ENCODE measurements at places on chromosomes 5 and 9.

DNA sequence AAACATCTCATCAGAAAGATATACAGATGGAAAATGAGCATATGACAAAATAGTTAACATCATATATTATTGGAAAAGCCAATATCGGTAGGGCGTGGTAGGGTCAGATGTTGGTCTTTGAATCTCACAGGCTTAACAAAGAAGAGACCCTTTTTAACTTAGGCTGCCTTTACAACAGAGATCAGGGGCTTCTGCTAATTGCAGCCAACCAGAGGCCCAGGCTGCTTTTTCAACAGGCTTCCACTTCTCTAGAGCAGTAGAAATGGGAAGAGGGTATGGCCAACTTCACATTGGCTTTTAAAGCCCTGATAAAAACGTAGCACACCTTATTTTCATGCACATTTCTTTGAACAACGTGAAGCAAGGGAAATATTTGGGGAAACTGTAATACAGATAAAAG lies 764.3 kb upstream of the CTNND2 start:
- no peak for DNase-seq

DNA sequence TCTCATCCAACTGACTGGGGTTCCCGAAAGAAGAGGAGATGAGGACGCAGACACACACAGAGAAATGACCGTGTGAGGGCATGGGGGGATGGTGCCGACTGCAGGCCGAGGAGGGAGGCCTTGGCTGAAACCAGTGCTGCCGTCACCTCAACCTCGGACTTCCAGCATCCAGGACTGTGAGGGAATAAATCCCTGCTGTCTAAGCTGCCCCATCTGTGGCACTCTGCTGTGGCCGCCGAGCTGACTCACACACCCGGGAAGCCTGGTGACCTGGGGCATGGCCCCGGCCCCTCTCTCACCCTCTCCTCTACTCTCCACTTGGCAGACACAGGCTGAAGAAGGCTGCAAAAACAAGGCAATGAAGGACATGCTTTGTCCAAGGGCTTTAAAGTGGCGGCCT lies 4.4 kb upstream of the COL5A1 start:
- no peak for DNase-seq

DNA sequence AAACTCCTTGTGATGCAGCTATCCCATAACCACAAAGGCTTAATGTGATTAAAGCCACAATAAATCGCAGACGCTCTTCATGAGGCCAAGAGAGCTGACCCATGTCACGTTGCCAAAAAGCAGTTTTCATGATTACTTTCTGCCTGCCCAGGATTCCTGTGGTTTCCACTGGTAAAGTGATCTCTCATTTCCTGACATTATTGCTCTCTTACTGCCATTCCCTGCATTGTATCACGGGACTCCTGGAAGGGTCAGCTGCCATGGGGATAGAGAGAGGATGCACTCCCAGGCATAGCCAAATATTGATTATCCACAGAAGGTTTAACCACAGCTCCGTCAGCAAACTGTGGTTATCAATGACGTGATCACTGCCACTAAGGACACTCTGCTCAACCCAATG lies 103.8 kb upstream of the SLC1A3 start:
- DNase-seq, result no peak

- DNase-seq, result no peak
These were observed 269.7 kb downstream of the MLLT3 start for GRCh38 chr9:20352591-20352990.

DNA sequence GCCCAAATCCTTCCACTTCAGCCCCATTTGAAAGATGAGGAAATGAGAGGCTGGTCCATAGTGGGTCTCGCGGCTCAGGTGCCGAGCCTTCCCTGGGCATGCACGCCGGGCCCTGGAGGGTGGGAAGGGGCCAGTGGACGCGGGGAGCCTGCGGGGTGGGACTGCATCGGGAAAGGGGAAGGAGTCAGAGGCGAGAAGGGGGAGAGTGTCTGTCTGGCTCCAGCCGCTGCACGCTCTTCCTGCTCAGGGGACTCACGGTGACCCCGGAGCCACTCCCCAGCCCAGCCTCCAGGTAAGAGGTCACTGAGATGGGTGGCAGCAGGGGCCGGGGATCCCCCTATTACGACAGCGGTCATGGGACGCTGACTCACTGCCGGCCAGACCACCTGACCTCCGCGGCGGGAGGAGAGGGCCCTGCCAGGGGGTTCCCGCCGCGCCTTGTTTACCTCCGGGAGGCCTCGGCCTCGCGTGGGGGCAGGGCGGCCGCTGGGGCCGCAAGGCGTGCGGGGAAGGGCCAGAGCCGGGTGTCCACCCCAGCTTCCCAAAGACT lies 1.9 kb upstream of the SQSTM1 start:
- DNase-seq, result no peak

- DNase-seq, result no peak
These were observed 1.1 kb downstream of the SLCO4C1 start for GRCh38 chr5:102294886-102295395.

DNA sequence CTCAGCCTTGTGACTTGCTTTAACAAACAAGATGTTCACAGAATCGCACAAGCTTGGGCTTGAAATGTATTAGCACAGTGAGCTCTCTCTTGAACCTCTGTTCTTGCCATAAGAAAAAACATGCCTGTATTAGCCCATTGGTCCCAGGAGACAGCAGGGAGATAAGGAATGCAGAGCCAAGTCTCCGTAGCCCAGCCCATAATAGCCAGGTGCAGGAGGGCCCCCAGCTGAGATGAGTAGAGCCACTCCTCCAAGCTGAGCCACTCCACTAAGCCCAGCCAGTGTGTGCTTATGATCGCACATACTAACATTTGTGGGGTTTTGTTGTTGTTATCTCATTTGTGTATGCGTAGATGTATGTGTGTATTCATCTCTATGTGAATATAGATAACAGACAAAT lies 21.6 kb upstream of the SVEP1 start:
- DNase-seq, result no peak

DNA sequence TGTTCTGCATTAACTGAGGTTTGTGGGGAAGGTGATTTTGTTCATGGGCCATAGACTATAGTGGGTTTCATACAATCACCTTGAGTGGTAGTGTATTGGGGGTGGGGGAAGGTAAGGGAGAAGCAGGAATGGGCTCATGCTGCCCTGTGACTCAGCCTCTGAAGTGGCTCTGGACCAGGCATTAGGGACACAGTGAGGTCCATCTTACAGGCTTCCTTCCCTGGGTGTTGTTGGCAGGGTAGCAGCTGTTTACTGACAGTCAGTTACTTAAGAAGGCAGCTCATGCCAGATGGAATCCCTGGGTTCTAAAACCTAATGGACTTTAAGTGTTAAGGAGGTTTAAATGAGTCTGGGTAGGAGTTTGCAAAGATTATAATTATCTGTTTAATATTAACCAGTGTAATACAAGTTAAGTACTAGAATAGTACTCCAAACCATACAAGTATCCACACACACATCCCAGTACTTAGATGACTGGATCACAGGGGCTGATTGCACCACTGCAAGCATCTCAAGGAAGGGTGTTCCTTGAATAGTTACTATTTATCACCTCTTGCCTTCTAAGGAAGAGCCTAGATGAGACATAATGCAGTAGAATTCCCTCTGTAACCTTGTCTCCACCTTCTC lies 59.3 kb downstream of the CAST start:
- no peak for DNase-seq

DNA sequence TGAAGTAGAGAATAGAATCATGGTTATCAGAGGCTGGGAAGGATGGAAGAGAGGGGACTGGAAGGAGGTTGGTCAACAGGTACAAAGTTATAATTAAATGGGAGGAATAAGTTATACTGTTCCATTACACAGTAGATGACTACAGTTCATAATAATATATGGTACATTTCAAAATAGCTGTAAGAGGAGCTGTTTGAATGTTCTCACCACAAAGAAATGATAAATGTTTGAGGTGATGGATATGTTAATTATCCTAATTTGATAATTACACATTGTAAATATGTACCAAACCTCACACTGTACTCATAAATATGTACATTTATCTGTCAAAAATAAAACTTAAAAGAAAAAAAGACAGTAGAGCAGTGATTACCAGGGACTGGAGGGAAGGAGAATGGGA lies 12.9 kb upstream of the PLAC8L1 start:
- no peak for DNase-seq

Measured in NCI-H1694 (cell line).